ENCODE measurements at places on chromosomes 5 and 9. TPM values are rescaled to one million over a fixed set of nuclear protein-coding genes. Genes with fewer than 3 reads are reported as not detected.

The NIPAL4 gene
- not detected for total RNA-seq

The ALDOB gene
- not detected for total RNA-seq

The F12 gene
- total RNA-seq, result 1.0 TPM

The FREM1 gene
- total RNA-seq, result 0.26 TPM

The ACTBL2 gene
- total RNA-seq, result under 0.01 TPM

The TNFAIP8 gene
- 12.2 TPM for total RNA-seq

The DPH7 gene
- total RNA-seq, result 23.2 TPM

The MVB12B gene
- 2.9 TPM for total RNA-seq

The MOB3B gene
- total RNA-seq, result 3.8 TPM

The OSMR gene
- 43.8 TPM for total RNA-seq

The PFN3 gene
- total RNA-seq, result not detected

The UBE2QL1 gene
- total RNA-seq, result not detected

The FBXO38 gene
- 25.7 TPM for total RNA-seq

The TMEM171 gene
- total RNA-seq, result 0.24 TPM
